ENCODE measurements at places on chromosomes 7 and 10. TPM values are rescaled to one million over a fixed set of nuclear protein-coding genes. Genes with fewer than 3 reads are reported as not detected.

Gene TRIM4
- total RNA-seq, result 6.9 TPM

Gene LRIT2
- not detected for total RNA-seq

DNA sequence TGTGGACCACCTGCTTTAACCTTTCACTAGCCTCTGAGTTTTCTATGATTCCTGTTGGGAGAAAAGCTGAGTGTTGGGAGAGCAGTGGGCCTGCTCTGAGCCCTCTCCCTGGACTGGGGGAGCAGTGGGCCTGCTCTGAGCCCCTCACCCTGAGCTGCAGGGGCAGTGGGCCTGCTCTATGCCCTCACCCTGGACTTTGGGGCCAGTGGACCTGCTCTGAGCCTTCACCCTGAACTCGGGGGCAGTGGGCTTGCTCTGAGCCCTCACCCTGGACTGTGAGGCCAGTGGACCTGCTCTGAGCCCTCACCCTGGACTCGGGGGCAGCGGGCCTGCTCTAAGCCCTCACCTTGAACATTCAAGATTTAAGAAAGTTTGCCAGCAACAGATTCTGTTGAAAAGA, 33.4 kb downstream of the AGAP6 start:
- H3K27ac ChIP-seq, result no peak overlapping the region
- no peaks in the 10 kb centered on the region for H3K4me1 ChIP-seq
- no peaks in the 10 kb centered on the region for H3K27me3 ChIP-seq

DNA sequence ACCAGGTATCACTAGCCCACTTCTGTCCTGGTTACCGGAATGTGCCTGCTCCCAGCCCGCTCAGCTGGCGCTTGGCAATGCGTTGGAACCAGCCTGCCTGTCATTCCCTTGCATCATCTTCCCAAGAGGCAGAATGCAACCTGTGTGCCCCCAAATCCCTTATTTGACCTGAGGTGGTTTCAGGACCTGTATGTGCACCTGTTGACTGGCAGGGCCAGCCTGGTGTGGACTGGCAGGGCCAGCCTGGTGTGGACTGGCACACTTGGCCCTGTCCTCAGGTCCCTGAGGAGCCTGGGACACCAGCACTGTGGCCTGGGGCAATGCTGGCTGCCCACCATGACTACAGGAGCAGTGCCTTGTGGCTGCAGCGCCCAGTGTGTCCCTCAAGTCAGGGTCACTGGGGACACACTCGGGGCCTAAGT, 38.2 kb downstream of the ZNF467 start:
- no peak overlapping the region for H3K4me3 ChIP-seq
- H3K27ac ChIP-seq, result no peak overlapping the region
- DNase-seq, result no peak
- H3K4me1 ChIP-seq, result no peaks in the 10 kb centered on the region
- peaks cover 18% of the 10 kb centered on the region for H3K36me3 ChIP-seq

DNA sequence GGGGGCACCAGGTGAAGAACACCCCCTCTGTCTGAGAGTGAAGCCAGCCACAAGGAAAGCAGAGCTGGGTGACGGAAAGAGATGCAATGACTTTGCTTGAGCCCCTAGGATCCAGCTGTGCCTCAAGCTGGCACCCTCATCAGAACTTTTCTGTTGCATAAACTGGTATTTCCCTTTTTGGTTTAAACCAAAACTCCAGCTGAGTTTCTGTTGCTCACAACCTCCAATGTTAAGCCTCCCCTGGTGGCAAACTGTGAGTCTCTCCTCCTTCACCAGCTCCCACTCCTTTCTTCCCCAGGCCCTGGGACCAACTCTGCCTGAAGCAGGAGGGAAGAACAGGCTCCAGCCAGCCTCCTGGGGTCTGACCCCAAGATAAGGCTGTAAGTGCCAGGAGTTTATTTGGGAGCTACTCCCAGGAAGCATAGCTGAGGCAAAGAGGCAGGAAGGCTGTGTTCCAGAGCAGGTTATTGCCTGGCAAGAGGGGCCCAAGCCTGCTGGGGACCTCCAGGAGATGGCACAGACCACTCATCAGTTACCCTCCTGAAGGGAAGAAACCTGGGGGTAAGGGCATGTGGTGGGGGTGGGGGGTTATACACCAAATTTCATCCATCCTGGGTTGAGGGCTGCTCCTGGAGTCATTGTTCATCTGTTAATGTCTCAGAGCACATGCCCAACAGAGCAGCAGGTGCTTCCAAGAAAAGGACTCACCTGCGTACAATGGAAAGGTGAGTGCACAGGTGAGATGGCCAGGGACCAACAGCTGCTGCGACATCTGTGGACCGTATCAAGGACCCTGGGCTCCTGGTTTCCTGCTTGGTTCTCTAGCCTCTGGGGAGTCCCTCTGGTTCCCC, 73.3 kb upstream of the NANOS1 start:
- peak; percentile 18 for DNase-seq
- no peaks in the 10 kb centered on the region for H3K27me3 ChIP-seq
- no peaks in the 10 kb centered on the region for H3K36me3 ChIP-seq
- no peak overlapping the region for H3K4me3 ChIP-seq
- no peak overlapping the region for H3K27ac ChIP-seq

Gene ZNRF2
- 17.1 TPM for total RNA-seq

DNA sequence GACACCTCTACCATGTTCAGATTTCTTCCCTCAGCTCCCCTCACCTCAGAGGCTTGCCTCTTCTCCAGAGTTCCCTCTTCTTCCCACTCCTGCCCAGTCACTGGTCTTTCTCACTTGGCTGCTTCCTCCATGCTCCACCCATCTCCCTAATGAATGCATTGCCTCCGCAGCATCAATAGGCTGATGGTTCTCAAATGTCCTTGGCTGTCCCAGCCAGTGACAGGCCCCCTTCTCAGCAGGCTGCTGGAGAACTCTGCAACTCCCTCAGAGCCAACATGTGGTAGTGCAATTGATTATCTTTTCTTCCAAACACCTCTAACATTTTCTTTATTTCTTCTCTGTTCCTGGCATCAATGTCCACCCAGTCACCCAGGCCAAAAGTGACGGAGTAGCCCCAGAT, 218.2 kb downstream of the RELN start:
- no peaks in the 10 kb centered on the region for H3K4me1 ChIP-seq
- H3K27ac ChIP-seq, result no peak overlapping the region
- H3K36me3 ChIP-seq, result no peaks in the 10 kb centered on the region
- DNase-seq, result peak; percentile 49
- no peak overlapping the region for H3K4me3 ChIP-seq

DNA sequence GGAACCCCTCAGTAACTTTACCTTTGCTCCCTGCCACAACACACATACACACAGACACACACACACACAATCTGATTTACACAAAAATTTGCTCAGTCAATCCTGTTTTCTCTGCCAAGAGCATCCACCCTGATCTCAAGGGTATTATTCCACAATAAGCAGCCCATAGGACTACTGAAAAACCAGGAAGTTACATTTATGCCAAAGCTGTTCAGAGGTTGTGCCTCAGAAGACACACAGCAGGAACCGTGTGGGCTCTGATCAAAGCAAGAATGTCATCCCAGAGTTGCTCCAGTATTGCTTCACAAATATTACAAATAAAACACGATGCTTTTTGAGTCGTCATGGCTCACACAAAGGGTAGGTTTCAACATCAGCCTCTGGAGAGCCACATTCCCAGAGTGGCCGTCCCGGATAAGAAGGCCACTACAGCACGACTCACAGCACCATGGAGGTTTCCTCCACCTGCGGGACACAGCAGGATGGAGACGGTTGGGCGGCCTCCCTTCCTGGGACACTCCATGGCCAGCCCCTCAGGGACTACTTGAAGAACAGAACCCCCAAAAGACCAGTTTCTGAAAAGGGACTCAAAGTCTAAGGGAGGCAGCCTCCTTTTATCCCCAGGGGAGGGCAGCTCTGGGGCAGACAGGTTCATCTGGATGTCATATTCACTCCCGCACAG, 1.6 kb downstream of the AIFM2 start:
- no peaks in the 10 kb centered on the region for H3K27me3 ChIP-seq
- H3K27ac ChIP-seq, result no peak overlapping the region
- H3K36me3 ChIP-seq, result no peaks in the 10 kb centered on the region
- no peak overlapping the region for H3K4me3 ChIP-seq
- no peaks in the 10 kb centered on the region for H3K4me1 ChIP-seq

DNA sequence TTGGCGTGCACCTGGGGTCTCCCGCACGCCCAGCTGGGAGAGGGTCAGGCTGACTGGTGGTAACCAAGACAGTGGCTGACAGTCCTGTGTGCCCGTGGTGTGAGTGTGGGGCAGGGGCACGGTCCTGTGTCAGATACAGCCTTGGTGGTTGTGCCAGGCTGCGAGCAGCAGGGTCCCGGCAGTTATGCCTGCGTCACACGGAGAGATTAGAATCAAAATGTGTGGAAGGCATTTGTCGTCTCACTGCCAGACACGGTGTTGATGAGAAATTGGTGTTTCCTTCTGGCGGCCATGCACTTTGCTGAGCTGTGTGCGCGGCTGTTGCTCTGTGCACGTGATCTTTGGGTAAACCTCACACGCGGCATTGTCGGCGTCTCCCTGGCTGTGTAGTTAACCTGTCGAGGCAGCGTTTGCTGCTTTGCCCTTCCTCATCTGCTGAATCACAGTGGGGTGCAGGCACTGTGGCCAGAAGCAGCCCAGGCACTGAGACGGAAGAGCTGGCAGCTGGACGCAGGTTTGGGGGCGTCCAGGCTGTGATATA, 87.7 kb downstream of the NKX6-2 start:
- DNase-seq, result peak; percentile 23
- H3K27ac ChIP-seq, result no peak overlapping the region
- H3K4me1 ChIP-seq, result no peaks in the 10 kb centered on the region
- H3K27me3 ChIP-seq, result no peaks in the 10 kb centered on the region
- no peak overlapping the region for H3K4me3 ChIP-seq

DNA sequence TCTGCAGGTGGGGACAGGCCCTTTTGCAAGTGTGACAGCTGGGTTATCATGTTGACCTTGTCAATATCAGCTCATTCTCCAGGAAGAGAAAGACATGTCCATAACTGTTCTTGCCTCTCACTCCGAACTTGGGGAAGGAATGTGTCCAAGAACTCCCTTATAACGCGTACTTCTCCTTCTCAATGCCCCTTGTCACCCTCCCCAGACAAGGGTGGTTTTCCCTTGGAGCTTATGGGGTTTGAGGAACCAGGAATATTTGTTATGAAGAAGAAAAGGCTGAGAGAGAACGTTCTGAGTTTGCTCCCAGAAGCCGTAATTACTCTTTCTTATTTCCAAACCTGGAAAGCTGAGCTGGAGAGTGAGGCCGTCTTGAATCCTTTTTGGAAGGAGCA, 77.4 kb downstream of the MKI67 start:
- H3K27ac ChIP-seq, result no peak overlapping the region
- H3K4me1 ChIP-seq, result no peaks in the 10 kb centered on the region
- H3K36me3 ChIP-seq, result no peaks in the 10 kb centered on the region
- DNase-seq, result no peak
- H3K4me3 ChIP-seq, result no peak overlapping the region

Gene TET1
- 53.4 TPM for total RNA-seq

- H3K4me1 ChIP-seq, result no peaks in the 10 kb centered on the region
- no peak overlapping the region for H3K4me3 ChIP-seq
- no peak for DNase-seq
- no peaks in the 10 kb centered on the region for H3K36me3 ChIP-seq
These were observed 96.8 kb downstream of the DNAJB6 start for GRCh38 chr7:157433628-157434027.

DNA sequence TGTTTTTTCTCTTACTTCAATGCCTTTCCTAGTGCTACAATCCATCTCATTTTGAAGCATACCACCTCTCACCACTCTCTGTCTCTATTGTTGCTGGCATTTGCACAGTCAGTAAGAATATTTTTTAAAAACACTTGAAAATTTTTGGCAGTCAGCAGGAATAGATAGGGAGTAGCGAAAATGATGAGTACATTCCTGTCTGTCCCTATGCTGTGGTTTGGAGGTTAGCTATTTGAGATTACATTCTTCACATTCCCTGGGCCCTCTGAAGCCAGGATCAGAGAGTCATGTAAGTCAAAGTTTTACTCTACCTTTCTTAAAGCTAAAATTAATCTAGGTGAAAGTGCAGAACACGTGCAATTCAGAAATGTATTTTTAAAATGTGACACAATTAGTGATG, 53.0 kb upstream of the MAGI2 start:
- H3K4me1 ChIP-seq, result peaks cover 2% of the 10 kb centered on the region
- DNase-seq, result no peak
- no peaks in the 10 kb centered on the region for H3K36me3 ChIP-seq
- no peak overlapping the region for H3K4me3 ChIP-seq

GRCh38 chr10:61073391-61073790, 129.4 kb upstream of the RHOBTB1 start:
- no peak for DNase-seq
- no peaks in the 10 kb centered on the region for H3K27me3 ChIP-seq
- H3K36me3 ChIP-seq, result no peaks in the 10 kb centered on the region
- H3K27ac ChIP-seq, result no peak overlapping the region

Gene SLC18A3
- total RNA-seq, result not detected

DNA sequence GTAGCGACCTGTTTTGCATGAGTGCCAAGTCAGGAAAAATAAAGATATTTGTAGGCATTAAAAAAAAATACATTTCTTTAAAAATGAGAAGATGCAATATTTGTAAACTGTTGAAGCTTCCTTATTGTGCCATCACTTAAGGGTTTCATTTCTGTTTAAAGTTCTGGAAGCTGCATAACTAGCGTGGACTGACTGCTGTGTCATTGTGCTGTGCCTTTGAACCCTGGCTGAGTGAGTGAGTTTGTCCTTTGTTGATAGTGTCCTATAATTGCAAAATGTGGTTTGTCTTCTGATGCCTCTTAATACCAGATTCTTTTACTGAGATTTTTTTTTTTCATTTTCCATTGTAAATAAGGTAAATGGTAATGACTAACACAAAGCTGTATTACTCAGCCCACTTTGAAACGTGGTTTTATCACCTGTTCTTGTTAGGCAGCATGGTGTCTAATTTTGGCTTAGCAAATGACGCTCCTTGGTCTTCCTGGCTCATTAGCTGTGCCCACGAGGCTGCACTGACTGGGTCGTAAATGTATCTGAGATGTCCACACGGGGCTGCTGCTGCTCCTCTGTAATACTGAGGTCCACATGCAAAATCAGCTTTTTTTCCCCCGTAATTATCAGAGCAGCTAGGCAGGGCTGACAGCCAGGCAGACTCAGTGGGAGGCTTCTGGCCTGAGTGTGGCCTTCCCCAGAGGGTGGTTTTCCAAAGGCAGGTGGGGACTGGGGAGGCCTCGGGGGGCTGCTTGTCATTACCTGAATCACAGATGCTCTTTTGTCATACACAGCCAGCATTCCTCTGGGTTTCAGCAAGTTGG, 14.8 kb downstream of the ZSCAN25 start:
- H3K36me3 ChIP-seq, result peaks cover 44% of the 10 kb centered on the region
- peak; percentile 47 for DNase-seq
- H3K4me3 ChIP-seq, result no peak overlapping the region
- H3K27me3 ChIP-seq, result no peaks in the 10 kb centered on the region

- H3K4me3 ChIP-seq, result no peak overlapping the region
- no peaks in the 10 kb centered on the region for H3K36me3 ChIP-seq
- no peak for DNase-seq
- no peaks in the 10 kb centered on the region for H3K27me3 ChIP-seq
- H3K4me1 ChIP-seq, result no peaks in the 10 kb centered on the region
These were observed 222.8 kb downstream of the PTN start for GRCh38 chr7:137120690-137121089.

Gene CALCR
- total RNA-seq, result 0.44 TPM

- DNase-seq, result no peak
- no peaks in the 10 kb centered on the region for H3K27me3 ChIP-seq
- no peak overlapping the region for H3K27ac ChIP-seq
These were observed 13.1 kb downstream of the MAD1L1 start for GRCh38 chr7:2219606-2220005.

Gene DYNC1I1
- total RNA-seq, result 3.2 TPM

Gene SPDYE6
- total RNA-seq, result not detected

Gene KLLN
- total RNA-seq, result 0.61 TPM

- no peak overlapping the region for H3K4me3 ChIP-seq
- no peak overlapping the region for H3K27ac ChIP-seq
- DNase-seq, result no peak
- peaks cover 2% of the 10 kb centered on the region for H3K4me1 ChIP-seq
These were observed 19.8 kb upstream of the CLDN4 start for GRCh38 chr7:73810998-73811360.

Gene NEUROG3
- total RNA-seq, result not detected

Gene CALHM3
- total RNA-seq, result not detected

Gene HMX2
- 0.35 TPM for total RNA-seq
